Progenitor cell of endocrine pancreas (in vitro differentiated cells): ENCODE measurements at places on chromosomes 2 and 18.

- DNase-seq = no peak
Measured at GRCh38 chr18:3830604-3831003, 380.6 kb downstream of the TGIF1 start.

- no peak for DNase-seq
Measured at GRCh38 chr2:52881606-52882005, 886.0 kb upstream of the CHAC2 start.

DNA sequence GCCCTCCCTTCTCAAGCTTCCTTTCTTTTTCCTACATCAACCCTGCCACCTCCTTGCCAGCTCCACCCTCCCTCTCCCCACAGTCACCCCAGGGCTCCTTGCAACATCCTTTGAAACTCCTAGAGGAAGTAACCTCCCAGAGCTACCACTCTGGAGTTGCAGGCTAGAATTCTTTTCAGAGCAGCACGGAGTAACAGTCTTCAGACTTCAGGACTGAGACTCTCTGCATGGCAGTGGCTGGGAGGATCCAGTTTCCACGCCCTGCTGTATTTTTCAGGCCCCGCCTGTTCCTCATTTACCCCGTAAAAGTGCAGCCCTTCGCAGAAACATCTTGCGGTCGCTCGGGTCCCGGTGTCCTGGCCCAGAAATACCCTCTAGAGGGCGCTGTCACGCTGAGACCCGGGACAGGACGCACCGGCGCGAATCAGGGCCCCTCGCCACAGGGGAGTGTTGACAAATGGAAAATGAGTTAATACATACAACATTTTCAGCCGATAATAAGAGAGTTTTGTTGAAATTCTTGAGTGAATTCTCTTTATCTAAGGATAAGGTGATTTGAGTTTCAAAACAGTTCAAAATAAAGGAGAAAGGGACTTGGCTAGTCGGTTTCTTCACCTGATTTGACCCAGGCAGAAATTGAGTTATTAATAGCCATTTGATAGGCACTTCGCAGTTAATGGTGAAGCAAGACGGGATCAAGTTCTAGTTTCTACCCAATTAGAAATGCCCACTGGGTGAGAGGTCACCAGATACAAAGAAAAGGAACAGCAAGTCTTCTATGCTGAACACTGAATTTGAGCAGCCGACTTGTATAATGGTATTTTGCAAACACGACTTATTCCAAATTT is 18.5 kb upstream of the NTSR2 start:
- peak; percentile 65 for DNase-seq

DNA sequence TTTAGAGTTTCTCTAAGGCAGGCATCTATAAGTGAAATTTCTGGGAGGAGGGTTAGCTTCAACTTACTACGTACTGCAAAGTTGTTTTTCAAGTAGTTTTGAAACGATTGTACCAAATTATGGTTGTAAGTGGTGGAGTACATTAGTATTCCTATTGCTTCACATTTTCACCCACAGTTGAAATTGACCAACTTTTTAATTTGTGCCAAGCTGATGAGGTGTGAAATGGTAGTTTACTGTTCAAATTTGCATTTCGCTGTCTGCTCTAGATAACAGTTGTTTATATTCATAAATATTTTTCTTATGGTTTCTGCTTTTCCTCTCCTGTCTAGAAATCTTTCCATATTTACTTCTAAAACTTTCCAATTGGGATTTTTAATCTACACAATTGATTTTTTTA is 18.6 kb downstream of the NPC1 start:
- DNase-seq = no peak

DNA sequence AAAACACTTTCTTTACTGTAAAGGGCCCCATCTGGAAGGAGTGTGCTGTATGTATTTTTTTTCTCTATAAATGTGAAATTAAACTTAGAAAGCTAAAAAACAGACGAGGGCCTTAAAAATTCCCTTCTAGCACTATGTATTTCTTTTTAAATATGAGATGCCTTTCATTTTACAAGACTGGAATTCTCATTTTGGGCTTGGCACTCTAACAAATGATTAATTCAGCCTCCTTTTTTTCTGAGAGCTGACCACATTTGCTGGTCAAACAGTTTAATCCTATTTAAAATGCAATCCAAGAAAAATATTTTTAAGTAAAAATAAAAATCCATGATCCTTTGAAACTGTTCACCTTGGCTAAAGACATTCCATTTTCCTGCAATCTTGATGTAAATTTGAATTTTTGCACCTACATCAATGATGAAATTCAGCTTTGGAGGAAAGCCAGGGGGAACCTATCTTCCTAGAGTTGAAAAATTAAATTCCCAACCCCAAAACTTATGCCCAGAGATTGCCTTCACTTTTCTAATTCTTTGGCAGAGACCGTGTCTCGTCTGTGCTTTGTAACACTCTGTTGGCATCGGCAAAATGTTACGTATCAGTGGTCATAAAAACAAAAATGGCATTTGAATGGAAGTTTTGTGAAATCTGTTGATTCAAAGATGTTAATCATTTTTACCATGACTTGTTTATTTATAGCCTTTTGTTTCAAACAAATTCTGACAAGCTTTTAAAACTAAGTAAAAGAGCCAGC is 284.5 kb downstream of the ZNF521 start:
- no peak for DNase-seq

- no peak for DNase-seq
Measured at GRCh38 chr18:47586418-47587070, 335.1 kb upstream of the SKOR2 start.

DNA sequence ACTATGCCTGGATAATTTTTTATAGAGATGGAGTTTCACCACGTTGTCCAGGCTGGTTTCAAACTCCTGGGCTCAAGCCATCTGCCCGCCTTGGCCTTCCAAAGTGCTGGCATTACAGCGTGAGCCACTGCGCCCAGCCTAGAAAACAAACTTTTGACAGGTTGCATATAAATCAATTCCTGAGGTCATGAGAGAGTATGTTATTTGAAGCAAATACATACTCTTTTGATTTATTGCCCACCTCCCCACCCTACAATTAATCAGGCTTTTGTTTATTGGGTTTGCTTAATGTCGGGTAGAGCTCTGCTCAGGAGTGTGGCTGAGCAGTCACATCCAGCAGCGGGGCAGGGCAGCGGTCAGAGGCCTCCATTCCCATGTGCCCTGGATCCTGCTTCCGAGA is 37.9 kb upstream of the ASB1 start:
- DNase-seq = no peak

DNA sequence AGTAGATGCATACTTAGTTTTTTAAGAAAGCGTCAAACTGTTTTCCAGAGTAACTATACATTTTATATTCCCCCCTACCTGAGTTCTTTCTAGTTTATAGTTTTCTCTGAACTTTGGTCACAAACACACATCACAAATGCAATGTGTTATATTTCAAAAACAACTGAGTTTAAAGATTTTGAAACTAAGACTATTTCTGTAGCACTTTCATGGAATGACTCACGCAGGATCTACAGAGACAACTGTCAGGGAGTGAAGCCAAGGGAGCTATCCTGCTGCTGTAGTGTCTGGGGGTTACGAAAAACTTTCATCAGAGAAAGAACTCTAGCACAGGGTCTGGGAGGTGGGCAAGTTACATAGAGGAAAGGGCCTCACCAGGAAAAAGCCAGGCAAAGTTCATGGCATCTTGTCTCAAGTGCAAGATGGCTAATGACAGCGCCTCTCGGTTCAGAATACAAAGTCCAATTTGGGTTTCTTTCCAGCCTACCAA is 66.8 kb downstream of the UXS1 start:
- DNase-seq = no peak

DNA sequence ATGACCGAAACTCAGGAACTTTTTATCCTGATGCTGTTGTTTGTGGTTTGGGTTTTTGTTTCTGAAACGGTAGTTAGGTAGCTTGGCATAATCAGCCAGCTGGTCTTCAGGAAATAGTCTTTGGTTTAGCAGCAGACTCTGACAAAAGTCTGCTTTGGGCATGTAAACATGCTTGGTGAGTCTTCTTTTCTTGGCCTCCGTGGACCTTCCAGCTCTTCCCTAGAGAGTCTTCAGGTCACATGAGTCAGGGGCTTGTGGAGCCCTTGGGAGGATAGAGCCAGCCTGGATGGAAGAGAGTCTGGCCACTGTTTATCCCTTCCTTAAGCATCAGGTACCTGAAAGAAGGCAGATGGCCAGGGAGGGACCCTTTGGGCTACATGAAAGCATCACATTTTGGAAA is 154.5 kb downstream of the MGAT5 start:
- DNase-seq = no peak

DNA sequence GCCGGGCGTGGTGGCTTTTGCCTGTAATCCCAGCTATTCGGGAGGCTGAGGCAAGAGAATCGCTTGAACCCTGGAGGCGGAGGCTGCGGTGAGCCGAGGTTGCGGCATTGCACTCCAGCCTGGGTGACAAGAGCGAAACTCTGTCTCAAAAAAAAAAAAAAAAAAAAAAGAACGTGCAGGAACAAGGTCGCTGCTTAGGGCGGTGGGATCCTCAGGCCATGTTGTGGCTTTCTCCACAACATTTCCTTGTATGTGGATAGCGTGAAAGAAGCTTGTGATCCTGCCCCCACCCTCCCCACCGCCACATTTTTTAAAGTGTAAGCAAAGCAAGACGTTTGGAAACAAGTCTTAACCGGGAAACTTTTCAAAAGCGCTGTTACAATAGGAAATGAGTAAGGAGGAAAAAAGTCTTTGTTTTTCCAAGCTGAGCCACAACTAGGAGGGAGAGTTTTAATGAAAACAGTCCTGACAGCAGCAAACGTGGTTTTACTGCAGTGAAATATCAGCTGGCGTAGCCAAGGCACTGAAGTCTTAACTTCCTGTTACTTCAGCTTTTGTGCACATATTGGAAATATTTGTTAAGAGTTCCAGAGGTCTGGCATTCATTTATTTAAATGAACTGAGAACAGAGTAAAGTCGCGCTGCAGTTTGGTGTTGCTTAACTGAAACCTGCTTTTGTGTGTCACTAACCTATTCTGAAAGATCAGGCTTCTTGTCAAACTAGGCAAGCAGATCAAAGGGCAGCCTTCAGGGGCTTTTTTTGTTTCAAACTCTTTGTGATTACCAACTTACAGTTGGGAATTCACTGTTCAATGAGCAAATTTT is 3.8 kb downstream of the TGIF1 start:
- no peak for DNase-seq

DNA sequence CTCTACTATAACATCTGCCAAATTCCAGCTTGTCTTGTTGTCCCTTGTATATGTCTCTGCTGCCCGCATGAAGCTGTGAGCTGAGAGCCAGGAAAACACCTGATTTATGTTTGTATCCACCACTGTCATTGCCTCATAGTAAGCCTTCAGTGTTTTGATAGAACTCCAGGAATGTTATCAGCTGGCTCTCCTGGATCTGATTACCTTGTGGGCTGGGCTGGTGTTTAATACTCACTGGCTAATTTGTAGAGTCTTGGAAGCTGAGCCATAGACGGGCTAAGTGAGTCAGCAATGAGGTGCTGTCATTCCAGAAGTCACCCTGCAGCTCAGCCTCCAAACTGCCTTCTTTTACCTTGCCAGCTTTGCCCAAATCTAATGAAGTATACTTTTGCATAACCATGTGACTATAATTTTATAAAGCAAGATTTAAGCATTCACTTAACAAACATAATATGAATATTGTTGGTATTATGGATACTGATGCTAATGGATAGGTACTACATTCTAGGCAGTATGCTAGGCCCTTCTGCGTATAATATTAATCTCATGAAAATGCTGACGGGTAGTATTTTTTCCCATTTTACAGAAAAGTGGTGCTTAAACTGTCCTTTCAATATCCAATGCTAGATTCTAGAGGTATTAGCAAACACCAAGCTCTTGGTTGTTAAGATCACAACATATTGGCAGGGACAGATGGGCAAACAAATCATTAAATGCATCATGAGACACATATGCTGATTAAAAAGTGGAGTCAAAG is 62.7 kb upstream of the GATA6 start:
- DNase-seq = no peak

GRCh38 chr2:117760916-117761315 is 53.6 kb upstream of the DDX18 start:
- no peak for DNase-seq

GRCh38 chr2:236550701-236551465 is 18.7 kb upstream of the ACKR3 start:
- DNase-seq = no peak

DNA sequence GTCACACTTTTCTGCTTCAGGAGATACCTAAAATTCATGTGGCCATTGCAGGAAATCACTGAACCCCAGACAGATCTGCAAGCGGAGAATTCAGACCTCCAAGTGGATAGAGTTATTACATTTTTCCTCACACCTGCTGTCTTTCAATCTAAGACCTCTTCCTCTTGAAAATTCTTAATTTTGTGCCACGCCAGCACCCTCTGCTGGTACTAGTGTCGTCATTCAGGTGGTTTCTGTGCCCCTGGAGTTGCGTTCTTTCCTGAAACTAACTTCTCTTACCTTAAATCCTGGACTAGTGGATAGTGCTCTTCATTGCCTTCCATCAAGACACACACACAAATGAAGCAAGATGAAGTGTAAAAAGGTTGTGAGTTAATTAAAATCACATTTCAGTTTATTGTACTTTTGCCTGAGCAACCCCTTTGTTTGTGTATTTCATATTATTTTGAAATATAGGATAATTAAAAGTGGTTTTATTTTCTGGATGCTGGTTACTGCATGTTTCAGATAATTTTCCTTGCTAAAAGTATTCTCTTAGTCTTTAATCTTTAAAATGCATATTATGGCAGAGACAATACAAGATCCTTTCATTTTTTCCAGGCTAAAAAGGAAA is 1.6 kb upstream of the DNER start:
- DNase-seq = no peak

DNA sequence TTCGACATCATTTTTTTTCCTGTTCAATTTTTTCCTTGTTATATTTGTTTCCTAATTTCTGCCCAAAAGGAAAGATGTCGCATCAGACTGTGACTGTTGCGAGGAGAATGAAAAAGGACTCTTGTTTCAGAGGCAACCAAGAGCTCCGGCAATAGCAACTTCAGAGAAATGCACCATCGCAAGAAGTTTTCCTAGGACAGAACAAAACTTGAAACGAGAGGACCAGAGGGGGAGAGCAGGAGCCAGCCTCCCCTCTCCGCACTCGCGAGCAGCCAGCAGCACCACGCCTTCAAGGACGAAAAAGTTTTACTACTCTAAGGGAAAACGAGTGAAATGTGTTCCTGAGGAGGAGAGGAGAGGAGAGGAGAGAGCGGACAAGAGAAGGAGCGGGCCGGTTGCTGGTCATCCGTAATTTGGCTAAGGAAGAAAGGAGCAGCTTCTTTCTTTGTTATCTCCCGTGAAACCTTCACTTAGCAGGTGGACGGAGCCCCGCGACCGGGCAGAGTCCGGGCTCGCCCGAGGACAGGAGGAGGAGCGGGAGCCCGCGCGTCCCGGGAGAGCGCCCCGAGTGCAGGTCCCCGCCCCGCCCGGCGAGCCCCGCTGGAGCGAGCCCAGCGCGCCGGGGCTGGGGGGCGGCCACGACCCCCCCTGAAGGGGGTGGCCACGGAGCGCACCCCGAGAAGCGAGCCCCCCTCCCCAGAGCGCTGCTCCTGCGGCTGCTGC is 744 bp downstream of the POU3F3 start:
- no peak for DNase-seq

- DNase-seq = no peak
Measured at GRCh38 chr18:55097456-55098170, 138.4 kb upstream of the CCDC68 start.
